Endothelial cell (in vitro differentiated cells): ENCODE measurements at places on chromosomes 7 and 10. TPM values are rescaled to one million over a fixed set of nuclear protein-coding genes. Genes with fewer than 3 reads are reported as not detected.

DNA sequence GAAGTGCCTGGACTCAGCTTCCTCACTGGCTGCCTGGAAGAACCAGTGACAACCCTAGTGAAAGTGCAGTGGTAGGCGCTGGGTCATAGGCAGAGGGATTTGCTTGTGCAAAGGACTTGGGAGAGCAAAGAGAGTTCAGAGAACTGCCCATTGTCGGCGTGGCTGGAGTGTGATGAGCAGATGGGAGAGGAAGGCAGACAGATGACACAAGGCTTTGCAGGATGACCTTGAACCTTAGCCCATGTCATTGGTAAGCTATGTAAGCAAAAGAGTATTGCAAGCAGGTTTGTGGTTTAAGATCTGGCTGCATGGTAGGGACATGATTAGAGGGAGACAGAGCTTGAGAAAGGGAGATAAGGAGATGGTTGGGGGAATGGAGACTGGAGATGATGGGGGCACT lies 35.3 kb upstream of the NOBOX start:
- no peaks in the 10 kb centered on the region for H3K36me3 ChIP-seq
- H3K4me1 ChIP-seq = no peaks in the 10 kb centered on the region
- H3K27ac ChIP-seq = no peak overlapping the region
- H3K4me3 ChIP-seq = no peak overlapping the region
- H3K27me3 ChIP-seq = no peaks in the 10 kb centered on the region

- DNase-seq = no peak
- H3K36me3 ChIP-seq = no peaks in the 10 kb centered on the region
- H3K4me3 ChIP-seq = no peak overlapping the region
- no peaks in the 10 kb centered on the region for H3K27me3 ChIP-seq
- peaks cover 9% of the 10 kb centered on the region for H3K4me1 ChIP-seq
These were observed 15.6 kb downstream of the ACSM6 start for GRCh38 chr10:95209509-95210127.

GRCh38 chr7:43021431-43021830 lies 89.3 kb downstream of the MRPL32 start:
- H3K27me3 ChIP-seq = no peaks in the 10 kb centered on the region
- no peak overlapping the region for H3K4me3 ChIP-seq
- H3K4me1 ChIP-seq = no peaks in the 10 kb centered on the region
- no peak overlapping the region for H3K27ac ChIP-seq

RBM20 gene
- total RNA-seq = 1.0 TPM

- peaks cover 4% of the 10 kb centered on the region for H3K4me1 ChIP-seq
- no peaks in the 10 kb centered on the region for H3K36me3 ChIP-seq
- no peak overlapping the region for H3K27ac ChIP-seq
These were observed 250.3 kb downstream of the STK31 start for GRCh38 chr7:23960361-23960760.

ALDH18A1 gene
- 52.0 TPM for total RNA-seq

DNA sequence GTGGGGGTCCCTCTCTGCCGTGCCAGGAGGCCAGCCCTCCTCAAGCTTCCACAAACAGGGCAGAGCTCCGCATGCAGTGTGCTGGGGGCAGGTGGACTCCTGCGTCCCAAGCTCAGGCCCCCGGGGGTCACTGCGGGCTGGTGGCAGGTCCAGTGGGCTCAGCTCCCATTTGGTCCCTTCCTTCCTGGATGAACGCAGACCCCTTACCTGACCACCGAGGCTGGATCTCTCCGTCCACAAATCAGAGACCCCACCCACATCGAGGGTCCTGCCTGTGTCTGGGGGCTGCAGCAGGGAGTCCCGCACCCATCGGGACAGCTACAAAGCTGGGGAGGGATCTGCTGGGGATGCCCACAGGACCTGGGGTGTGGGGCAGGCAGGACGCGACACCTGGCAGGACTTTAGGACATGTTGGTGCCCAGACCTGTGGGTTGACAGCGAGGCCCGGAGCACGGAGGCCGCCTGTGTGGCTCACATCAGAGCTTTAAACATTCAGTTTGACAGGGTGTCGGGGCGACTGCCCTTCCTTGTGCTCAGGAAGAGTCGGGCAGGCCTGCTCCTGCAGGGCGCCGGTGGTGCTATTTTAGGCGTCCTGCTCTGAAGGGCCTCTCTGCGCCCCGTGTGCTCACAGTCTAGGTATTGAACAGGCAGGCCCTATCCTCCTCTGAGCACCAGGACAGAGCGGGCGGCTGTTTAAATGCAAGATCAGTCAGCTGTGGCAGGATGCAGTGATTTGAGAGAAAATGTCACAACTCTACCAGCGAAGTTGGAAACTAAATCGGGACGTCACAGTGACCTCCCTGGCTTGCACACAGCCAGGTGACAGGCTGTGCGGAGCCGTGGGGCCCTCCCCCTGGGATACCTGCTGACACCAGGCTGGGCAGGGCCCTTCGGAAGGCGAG lies 15.9 kb upstream of the CFAP46 start:
- no peak overlapping the region for H3K27ac ChIP-seq
- H3K36me3 ChIP-seq = no peaks in the 10 kb centered on the region
- H3K4me3 ChIP-seq = no peak overlapping the region
- no peaks in the 10 kb centered on the region for H3K4me1 ChIP-seq
- H3K27me3 ChIP-seq = peaks cover 6% of the 10 kb centered on the region
- DNase-seq = no peak

- H3K4me1 ChIP-seq = peaks cover 43% of the 10 kb centered on the region
- H3K27me3 ChIP-seq = peaks cover 2% of the 10 kb centered on the region
- no peak overlapping the region for H3K4me3 ChIP-seq
- no peak overlapping the region for H3K27ac ChIP-seq
These were observed 84.6 kb downstream of the ICA1 start for GRCh38 chr7:8177109-8177933.
